Activated CD4-positive, alpha-beta memory T cell treated with anti-CD3 and anti-CD28 coated beads for 36 hours (primary cell): ENCODE measurements at places on chromosomes 13 and 19. TPM values are rescaled to one million over a fixed set of nuclear protein-coding genes. Genes with fewer than 3 reads are reported as not detected.

DNA sequence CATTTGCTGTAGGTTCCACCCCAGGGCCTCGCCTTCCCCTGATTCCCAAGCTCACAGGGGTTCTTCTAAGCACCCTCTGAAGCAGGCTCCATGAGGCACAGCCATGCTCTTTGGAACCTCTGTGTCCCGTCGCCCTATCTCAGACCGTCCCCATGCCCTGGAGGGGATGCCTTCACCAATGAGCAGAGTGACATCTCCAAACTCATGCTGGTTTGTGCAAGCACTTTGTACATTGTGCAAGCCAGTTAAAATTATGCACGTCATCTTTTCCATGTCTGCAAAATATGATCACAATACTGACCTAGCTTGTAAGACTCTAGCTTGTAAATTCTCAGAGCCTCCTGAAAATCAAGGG, 46.5 kb upstream of the RAP2A start:
- peaks cover 2% of the 10 kb centered on the region for H3K4me1 ChIP-seq
- no peak for DNase-seq
- no peak overlapping the region for H3K27ac ChIP-seq
- H3K36me3 ChIP-seq = peaks cover 15% of the 10 kb centered on the region
- no peaks in the 10 kb centered on the region for H3K27me3 ChIP-seq

GRCh38 chr19:40982594-40983101, 8.4 kb upstream of the CYP2B6 start:
- no peak overlapping the region for H3K27ac ChIP-seq
- H3K4me3 ChIP-seq = no peak overlapping the region
- H3K36me3 ChIP-seq = no peaks in the 10 kb centered on the region
- peaks cover 8% of the 10 kb centered on the region for H3K4me1 ChIP-seq
- H3K27me3 ChIP-seq = peaks cover 11% of the 10 kb centered on the region

DNA sequence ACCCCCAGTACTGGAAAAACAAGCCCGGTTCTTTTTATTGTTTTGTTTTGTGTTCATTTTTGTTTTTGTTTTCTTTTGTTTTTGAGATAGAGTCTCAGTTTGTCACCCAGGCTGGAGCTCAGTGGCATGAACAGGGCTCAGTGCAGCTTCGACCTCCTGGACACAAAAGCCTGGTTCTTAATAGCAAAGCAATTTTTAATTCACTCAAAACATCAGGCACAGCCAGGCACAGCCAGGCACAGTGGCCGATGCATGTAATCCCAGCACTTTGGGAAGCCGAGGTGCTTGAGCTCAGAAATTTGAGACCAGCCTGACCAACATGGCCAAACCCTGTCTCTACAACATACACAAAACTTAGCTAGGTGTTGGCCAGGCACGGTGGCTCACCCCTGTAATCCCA, 30.7 kb downstream of the INSR start:
- DNase-seq = no peak
- H3K4me3 ChIP-seq = no peak overlapping the region
- H3K36me3 ChIP-seq = no peaks in the 10 kb centered on the region
- no peaks in the 10 kb centered on the region for H3K27me3 ChIP-seq
- H3K4me1 ChIP-seq = no peaks in the 10 kb centered on the region

- H3K27me3 ChIP-seq = peaks cover 1% of the 10 kb centered on the region
- no peaks in the 10 kb centered on the region for H3K36me3 ChIP-seq
- no peak overlapping the region for H3K4me3 ChIP-seq
Observed at GRCh38 chr13:43831088-43831487, 44.3 kb upstream of the ENOX1 start.

- no peaks in the 10 kb centered on the region for H3K27me3 ChIP-seq
- no peak overlapping the region for H3K4me3 ChIP-seq
- H3K36me3 ChIP-seq = peaks cover 13% of the 10 kb centered on the region
- no peak for DNase-seq
- peaks cover 39% of the 10 kb centered on the region for H3K4me1 ChIP-seq
Observed at GRCh38 chr13:29577136-29578051, 18.1 kb downstream of the SLC7A1 start.

DNA sequence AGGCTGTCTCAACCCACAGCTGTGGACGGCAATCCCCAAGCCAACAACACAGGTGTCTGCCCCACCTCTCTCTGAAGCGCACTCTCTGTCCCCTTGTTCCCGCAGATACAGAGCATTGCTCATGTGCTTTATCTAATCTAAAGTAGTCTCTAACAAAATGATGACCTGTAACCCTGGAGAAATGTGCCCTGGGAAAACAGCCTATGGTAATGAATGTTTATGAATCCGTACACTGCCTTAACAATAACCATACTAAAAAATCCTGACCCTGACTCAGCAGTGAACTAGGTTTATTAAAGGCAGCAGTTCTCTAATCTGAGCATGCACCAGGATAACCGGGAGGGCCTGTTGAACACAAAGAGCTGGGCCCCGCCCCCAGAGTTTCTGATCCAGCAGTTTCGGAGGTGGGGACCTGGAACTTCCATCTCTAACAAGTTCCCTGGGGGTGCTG, 50.7 kb upstream of the SLC15A1 start:
- no peak overlapping the region for H3K4me3 ChIP-seq
- H3K27ac ChIP-seq = no peak overlapping the region
- DNase-seq = no peak
- H3K4me1 ChIP-seq = no peaks in the 10 kb centered on the region
- H3K36me3 ChIP-seq = peaks cover 37% of the 10 kb centered on the region
- H3K27me3 ChIP-seq = no peaks in the 10 kb centered on the region

- no peak for DNase-seq
- peaks cover 7% of the 10 kb centered on the region for H3K27me3 ChIP-seq
- H3K4me1 ChIP-seq = peaks cover 11% of the 10 kb centered on the region
- no peak overlapping the region for H3K4me3 ChIP-seq
- H3K36me3 ChIP-seq = no peaks in the 10 kb centered on the region
Observed at GRCh38 chr19:40976134-40976533, 14.9 kb upstream of the CYP2B6 start.

DNA sequence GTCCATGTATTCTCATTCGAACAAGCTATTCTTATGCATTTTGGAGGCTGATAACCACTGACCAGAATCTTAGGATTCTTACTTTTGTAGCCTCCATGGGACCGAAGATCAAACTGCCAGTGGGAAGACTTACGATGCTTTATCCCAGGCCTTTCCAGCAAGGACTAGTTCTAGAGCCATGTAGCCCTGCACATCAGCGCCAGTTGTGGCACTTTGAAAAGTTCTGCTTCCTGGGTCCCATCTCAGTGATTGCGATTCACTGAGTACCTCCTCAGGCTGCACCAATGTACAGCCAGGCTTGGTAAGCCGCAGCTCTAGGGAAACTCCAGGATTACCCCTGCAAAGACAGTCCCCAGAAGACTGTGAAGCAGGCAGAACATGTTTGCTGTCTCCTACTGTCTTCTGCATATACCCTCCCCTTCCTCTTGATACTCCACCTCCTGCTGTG, 18.9 kb upstream of the ENOX1 start:
- H3K36me3 ChIP-seq = no peaks in the 10 kb centered on the region
- H3K27ac ChIP-seq = no peak overlapping the region
- DNase-seq = no peak
- H3K4me3 ChIP-seq = no peak overlapping the region

DNA sequence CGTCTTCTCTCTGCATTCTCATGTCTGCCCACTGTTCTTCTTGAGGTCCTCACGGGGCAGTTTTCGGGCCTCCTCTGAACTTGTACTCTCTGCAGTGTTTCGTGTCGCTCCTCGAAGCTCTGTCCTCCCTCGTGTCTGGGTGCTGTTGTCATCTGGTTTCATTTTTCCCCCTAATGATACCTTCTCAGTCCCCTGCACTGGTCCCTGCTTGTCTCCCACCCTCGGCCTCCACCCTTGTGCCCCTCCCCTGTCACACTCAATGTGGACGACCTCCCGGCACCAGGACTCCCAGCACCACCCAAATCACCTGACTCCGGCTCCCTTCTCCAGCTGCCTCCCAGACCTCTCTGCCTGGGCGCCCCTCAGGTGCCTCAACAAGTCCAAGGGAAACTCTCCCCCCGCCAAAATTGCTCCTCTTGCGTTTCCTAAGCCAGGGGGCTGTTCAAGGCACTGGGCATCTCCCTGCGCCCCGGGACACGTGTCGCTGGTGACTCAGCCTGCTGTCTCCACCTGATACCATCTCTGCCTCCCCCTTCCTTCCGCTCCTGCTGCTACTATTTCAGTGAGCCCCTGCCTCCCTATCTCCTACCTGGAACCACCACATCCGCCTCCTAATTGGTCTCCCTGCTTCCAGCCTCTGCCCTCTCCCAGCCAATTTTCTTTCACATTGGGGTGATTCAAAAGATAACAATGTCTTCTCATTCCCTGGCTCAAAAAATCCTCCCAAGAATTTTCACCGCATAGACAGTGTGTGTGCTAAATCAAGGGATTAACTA, 49.5 kb downstream of the RFX2 start:
- peak overlapping the region; percentile 35 for H3K4me3 ChIP-seq
- peak; percentile 62 for DNase-seq
- H3K4me1 ChIP-seq = peaks cover 39% of the 10 kb centered on the region
- H3K27me3 ChIP-seq = peaks cover 1% of the 10 kb centered on the region
- peak overlapping the region; percentile 31 for H3K27ac ChIP-seq

- peaks cover 38% of the 10 kb centered on the region for H3K36me3 ChIP-seq
- no peak for DNase-seq
- no peak overlapping the region for H3K4me3 ChIP-seq
- no peaks in the 10 kb centered on the region for H3K27me3 ChIP-seq
- H3K27ac ChIP-seq = no peak overlapping the region
Observed at GRCh38 chr19:10398819-10399218, 4.5 kb downstream of the CDC37 start.

EDDM13 gene
- not detected for total RNA-seq

CPT1C gene
- 1.6 TPM for total RNA-seq

CYP2A7 gene
- total RNA-seq = not detected

PSG11 gene
- not detected for total RNA-seq
